GM06990 (cell line): ENCODE measurements at places on chromosomes 2 and 18.

GRCh38 chr2:30439879-30440278 is 7.2 kb upstream of the LCLAT1 start:
- DNase-seq = no peak

GRCh38 chr2:37858400-37858711 is 66.7 kb upstream of the RMDN2 start:
- DNase-seq = no peak

DNA sequence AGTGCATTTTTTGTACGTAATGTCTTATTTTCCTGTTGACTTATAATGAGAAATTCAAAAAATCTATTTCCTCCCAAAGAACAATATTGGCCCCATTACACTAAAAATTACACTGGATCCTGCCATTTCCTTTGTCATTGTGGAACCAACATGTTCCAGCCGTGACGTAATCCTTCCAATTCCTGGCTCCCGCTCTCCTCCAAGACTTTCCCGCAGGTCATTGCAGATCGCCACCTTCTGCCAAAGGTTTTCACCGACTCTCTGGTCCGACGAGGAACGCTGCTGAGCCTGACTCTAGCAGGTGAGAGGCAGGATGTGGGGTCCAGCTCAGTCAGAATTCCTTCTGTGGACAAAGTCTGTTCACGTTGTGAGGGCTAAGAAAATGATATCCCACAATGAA is 38.0 kb downstream of the PTGR3 start:
- DNase-seq = no peak

- no peak for DNase-seq
These were observed 163.2 kb upstream of the SPRED2 start for GRCh38 chr2:65595630-65596029.

GRCh38 chr2:130851624-130852382 is 15.1 kb downstream of the ARHGEF4 start:
- no peak for DNase-seq

- no peak for DNase-seq
These were observed 5.5 kb upstream of the RMDN2 start for GRCh38 chr2:37919631-37920032.
